EL (cell line): ENCODE measurements at places on chromosomes 1 and 21.
A peak's percentile ranks its signal among the peaks of the same experiment; 100 is the strongest.

GRCh38 chr1:15584489-15585363 lies at the start of gene AGMAT:
TSS of gene AGMAT (minus strand) at chr1:15585051. CDS start at chr1:15584967, 84 bp downstream.
- peak; percentile 60 for DNase-seq

DNA sequence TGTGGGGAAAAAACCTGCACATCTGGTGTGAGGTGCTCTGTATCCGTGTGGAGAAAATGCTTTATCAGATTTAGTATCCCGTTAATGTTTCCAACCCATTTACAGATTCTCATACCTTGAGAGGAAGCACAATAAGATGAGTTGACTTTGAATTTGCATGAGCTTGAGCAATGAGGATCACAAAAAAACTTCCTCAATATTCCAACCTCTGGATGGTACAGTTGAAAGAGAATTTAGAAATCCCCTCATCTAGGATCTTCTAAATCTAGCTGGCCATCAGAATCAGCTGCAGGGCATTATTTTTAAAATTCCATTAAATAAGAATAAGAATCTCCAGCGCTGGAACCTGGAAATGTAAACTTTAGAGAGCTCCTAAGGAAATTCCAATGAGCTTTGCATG lies 82.5 kb upstream of the NR5A2 start:
- no peak for DNase-seq

GRCh38 chr1:225479341-225479740 lies 51.5 kb upstream of the LBR start:
- no peak for DNase-seq

DNA sequence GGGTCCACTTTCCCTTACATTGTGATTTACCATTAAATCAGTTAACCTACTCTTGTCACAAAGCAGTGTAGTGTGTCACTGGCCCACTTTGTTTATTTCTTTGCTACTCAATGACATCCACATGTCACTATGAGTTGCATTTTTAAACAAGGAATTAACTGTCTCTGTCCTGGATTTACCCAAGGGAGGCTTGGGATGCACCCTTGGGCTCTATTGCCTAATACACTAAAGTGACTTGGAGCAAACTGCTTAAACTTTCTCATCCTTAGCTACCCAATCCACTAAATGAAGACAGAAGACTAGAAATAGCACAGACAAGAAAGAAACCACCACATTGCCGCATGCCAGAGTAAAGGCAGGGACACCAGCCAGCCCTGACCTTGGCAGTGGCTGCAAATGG lies 136.2 kb upstream of the TIAM1 start:
- no peak for DNase-seq

DNA sequence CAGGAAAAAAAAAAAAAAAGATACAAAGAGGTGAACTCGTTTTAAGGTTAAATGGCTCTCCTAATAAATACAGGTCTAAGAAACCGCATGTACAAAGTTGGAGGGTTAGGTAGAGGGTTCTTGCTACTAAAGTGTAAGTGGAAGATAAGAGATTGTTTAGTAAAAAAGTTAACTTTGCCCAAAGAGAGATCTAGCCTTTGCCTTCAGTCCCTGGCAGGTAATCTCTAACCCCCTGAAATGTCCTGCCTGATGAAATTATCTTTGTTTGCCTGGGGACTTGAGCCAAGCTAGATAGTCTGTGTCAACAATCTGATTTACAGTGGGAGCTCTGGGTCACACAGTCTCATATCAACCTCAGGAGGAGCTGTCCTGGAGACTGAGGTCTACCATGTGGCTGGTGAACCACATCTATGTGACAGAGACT lies 57.6 kb downstream of the TRIM33 start:
- no peak for DNase-seq

- peak; percentile 10 for DNase-seq
Observed at GRCh38 chr1:185157599-185158412, 839 bp downstream of the SWT1 start.

DNA sequence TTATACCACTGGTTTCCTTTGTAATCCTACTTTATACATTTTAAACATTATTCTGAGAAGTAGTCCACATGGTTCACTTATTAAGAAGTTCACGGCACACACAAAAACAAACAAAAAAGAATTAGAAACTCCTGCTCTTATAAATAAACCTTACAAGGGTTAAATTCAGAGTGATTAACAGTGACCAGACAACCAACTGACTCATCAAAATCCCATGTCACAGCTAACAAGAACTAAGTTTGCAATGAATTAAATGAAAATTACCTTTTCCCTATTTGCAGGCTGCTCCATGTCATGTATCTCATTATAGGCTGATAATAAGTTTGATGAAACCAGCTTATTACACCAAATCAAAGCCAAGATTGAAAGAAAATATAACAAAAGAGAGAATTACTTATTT lies 77.5 kb downstream of the PUM1 start:
- DNase-seq = peak; percentile 18

DNA sequence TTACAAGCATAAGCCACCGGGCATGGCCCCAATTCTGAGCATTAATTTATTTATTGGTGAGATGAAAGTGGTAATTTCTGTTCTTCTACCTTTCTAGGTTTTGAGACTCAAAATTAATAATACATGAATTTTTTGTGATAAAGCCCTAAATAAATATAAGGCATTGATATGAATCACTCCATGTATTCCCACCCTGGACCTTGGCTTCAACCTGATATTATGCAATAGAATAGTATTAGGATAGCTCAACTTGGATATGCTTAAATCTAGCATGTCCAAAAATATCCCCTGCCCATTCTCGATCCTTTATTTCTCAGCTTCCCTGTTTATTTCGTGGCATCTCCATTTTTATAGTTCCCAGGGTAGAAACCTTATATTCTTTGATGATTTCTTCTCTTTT lies 2.5 kb downstream of the AGL start:
- DNase-seq = no peak

GRCh38 chr1:181043025-181043888 lies 9.5 kb downstream of the MR1 start:
- peak; percentile 31 for DNase-seq

DNA sequence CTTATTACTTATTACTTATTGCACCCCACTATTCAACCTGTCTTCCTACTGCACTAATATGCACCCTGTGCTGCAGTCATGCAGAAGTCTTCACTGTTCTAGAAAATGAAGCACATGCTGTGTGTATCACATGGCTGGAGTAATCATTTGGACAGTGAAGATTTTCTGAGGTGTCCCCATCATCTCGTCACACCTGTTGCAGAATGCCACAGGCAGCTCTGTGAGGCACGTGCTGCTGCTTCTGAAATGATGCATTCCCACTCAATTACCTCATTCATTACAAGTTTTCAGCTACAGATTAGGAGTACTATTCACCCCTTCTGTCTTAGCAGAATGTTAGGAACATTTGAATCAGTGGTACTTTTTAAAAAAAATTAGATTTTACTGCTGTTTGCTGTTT lies 325.7 kb upstream of the ST6GALNAC5 start:
- DNase-seq = no peak

DNA sequence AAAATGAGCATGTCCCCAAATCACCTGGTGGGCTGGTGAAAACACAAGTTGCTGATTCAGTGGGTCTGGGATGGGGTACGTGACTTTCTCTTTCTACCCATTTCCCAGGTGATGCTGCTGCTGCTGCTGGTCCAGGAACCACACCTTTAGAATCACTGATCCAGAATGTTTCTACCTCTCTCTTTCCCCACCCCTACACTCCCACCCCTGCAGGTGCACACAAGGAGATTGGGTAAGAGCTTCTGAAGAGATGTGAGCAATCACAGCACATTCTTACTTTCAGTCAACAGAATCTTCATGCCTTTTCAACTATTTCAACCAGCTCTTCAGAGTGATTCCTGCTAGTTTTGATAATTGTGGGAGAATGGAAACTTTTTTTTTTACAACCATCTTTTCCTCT lies 130.9 kb downstream of the LMX1A start:
- no peak for DNase-seq

DNA sequence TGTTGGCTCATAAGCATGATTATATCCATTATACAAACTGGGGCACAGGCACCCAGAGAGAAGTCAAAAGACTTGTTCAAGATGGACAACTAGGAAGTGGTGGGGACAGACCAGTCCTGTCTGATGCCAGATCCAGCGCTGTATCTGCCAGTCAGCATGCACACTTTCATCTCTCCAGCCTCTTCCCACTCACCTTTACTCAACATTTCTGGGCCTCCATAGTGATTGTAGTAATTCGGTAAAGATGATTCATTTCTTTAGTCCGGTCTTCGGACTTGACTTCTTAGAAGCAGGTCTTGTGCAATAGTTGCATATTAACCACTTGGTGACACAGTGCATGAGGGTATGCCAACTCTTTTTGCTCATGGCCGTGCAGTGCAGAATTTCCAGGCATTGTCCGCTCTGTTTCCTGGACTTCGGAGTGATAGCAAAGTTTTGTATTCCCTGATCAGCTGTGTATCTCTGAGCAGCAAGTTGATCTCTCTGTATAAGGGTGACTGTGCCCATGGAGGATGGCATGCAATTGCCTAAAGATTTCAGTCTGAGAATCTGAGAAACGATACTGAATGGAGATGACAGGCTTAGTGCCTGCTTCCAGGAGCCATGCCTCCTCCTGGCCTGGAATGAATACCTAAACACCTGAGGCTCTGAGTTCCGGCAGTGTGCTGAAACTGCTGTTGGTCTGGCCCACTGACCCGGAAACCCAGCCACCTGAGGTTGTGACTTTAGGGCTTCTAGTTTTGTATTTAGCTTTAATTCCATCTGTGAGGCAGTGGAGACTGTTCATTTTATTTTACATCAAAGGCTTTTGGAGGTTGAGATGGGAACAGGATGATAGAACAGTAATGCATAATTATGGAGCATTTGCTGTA lies 39.0 kb downstream of the GALNT2 start:
- peak; percentile 73 for DNase-seq

- no peak for DNase-seq
Observed at GRCh38 chr1:117416004-117416403, 48.8 kb downstream of the MAN1A2 start.

DNA sequence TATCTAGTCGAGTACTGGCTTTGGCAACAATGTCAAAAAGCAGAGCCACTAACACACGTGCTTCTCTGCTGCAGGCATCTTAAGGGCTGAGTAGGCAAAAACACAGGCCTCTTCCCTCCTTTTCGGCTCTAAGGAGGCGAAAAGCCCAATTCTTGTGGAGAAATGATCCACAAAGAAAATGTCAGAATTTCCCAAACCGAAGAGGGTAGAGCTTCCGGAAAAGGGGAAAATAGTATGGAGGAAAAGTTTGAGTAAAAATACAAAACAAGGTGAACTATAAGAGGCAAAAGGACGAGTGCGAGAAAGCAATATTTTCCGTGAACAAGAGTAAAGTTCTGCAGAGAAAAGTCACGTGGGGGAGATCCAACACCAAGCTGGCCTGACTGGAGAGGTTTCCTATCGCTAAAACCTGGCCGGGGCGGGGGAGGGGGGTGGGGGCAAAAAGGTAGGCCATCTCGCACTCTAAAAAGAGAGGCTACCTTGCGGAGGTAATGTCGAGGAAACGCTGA lies 551 bp downstream of the ZRANB2 start:
- DNase-seq = peak; percentile 17

DNA sequence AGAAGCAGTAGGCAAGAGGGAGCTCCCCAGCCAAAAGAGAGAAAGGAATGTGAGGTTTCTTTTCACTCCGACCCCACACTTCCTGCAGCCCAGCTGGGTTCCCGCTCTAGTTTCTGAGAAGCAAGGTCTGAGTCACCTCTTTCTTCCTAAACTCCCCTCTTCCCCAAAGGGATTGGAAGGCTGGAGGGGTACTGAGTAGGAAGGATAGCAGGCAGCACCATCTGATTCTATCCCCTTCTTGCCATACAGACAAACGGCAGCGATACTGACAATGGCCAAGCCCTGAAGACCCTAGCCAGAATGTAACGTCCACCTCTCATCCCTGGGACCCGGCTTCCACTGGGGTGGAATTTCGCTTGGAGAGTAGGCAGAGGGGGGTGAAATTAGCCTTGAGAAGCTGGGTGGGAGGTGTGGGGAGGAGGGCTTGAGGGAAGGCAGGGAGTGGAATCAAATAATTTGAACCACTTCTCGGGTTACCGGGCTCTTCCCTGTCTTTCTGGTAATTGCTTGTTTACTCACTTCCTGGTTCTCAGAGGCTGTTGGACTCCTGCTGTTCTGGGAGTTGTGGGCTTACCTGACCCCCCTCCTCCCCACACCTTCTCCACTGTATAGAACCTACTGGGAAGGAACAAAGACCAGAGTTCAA lies 13.2 kb downstream of the IER5 start:
- peak; percentile 89 for DNase-seq

- no peak for DNase-seq
Observed at GRCh38 chr1:205056188-205056611, 13.2 kb downstream of the CNTN2 start.

- no peak for DNase-seq
Observed at GRCh38 chr1:25564777-25565574, 21.6 kb downstream of the LDLRAP1 start.

- DNase-seq = no peak
Observed at GRCh38 chr21:38664315-38664714, 141.4 kb upstream of the ETS2 start.

GRCh38 chr1:163395790-163396189 lies 74.0 kb downstream of the NUF2 start:
- no peak for DNase-seq

- DNase-seq = no peak
Observed at GRCh38 chr1:7007902-7008301, 222.6 kb downstream of the CAMTA1 start.

GRCh38 chr1:3846541-3846940 lies 10.5 kb downstream of the CEP104 start:
- DNase-seq = no peak

GRCh38 chr1:180249725-180250498 lies 19.8 kb downstream of the LHX4 start:
- peak; percentile 46 for DNase-seq

DNA sequence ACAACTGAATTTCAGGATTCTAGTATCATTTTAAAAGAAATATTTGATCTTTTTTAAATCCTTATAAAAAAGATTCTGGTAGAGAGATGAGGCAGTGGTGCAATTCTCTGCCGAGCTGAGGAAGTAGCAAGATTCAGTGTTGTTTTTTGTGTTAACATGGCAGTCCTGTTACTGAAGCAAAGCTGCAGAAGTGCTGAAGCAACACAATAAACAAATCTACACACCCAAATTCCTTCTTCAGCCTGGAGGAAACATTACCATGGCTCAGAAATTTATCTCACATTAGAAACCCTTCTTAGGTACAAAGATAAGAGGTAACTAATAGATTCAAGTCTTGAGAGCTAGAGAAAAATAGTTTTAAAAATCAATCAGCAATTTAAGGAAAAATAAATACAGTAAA lies 216.0 kb downstream of the DENND1B start:
- no peak for DNase-seq

DNA sequence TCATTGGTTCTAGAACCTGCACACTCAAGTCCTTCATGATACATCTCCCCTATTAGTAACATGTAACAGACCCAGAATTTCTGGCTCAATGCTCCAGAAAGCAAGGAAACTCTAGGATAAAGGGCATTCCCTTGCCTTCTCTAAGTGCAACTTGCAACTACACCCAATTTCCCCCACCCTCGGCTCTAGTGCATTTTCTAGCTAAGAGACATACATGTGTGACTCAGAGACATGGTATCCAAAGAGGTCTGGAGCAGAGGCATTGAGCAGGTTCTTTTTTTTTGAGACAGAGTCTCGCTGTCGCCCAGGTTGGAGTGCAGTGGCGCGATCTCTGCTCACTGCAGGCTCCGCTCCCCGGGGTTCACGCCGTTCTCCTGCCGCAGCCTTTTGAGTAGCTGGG lies 132.9 kb downstream of the ZC3H11B start:
- DNase-seq = peak; percentile 21

GRCh38 chr1:228162286-228163006 lies 3.2 kb upstream of the IBA57 start:
- DNase-seq = no peak
